ENCODE measurements at places on chromosomes 11 and 22. TPM values are rescaled to one million over a fixed set of nuclear protein-coding genes. Genes with fewer than 3 reads are reported as not detected.

DNA sequence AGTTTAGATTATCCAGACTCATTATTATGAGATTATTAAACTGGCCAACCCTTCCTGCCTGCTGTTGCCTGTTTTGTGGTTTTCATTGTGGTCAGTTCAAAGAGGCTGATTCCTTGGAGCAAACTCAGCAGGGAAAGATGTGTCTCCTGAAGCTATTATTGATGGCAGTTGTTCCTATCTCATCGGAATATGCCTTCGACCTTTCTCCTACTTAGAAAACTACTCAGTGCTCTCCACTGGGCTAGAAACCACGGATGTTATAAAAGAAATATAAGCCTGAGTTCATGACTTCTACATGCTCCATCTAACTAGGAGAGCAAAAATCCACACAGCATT, 80.2 kb upstream of the NAV2 start:
- peak; percentile 41 for DNase-seq

Gene DCHS1
- total RNA-seq = 33.7 TPM

DNA sequence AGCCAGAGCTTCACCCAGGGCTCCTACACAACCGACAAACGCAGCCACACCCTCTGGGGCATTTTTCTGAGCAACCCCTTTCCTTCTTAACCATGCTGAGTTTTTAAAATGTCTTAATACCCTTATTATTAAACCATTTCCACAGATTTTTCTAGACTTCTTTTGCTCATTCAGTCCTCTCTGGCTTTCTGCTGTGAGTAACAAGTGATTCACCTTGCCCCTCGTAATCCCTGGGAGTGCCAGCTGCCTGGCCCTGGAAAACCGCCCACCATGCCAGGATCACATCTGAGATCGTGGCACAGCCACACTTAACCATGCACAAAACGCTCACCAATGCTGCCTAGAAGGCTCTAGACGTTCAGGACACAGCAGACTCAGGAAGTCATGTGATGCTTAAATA, 25.4 kb downstream of the YPEL1 start:
- no peak for DNase-seq

Gene PRRG4
- total RNA-seq = under 0.01 TPM

GRCh38 chr22:49599039-49599438, 228.6 kb downstream of the BRD1 start:
- no peak for DNase-seq

- DNase-seq = peak; percentile 34
Observed at GRCh38 chr11:86735451-86736290, 63.3 kb upstream of the ME3 start.

GRCh38 chr22:37043828-37044538, 7.6 kb upstream of the KCTD17 start:
- peak; percentile 58 for DNase-seq

Gene OR8D1
- total RNA-seq = 0.32 TPM

GRCh38 chr11:3809624-3809928, 1.2 kb downstream of the PGAP2 start:
- DNase-seq = no peak

- peak; percentile 6 for DNase-seq
Observed at GRCh38 chr11:132312701-132313111, 942.3 kb downstream of the NTM start.

Gene SPA17
- 12.1 TPM for total RNA-seq

Gene UBE4A
- 50.3 TPM for total RNA-seq

DNA sequence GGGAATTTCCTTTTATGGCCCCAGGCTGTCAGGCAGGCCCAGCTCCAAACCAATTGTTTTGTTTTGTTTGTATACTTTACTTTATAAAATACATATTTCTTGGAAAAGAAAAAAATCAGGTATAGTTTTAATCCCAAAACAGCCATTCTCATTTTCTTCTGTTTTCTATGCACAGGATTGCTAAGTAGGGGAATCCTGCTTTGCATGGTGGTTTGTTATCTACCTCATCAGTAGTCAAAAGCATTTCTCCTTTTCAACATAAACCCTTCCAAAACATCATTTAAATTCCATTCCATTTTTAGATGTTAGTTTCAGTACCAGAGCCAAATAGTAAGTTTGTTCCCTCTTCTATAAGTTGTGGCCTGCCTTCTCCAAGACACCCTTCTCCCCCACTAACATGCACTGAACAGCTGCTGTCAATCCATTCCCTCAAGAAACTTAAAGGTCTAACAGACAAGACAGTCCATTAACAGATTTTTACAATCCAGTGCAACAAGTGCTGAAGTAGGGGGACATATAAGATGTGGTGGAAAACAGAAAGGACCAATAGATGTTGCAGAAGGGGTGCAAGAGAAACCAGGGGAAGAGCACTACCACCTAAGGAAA, 3.7 kb downstream of the ILK start:
- DNase-seq = no peak

Gene RPS25
- total RNA-seq = 914 TPM

Gene SAA2
- total RNA-seq = 0.43 TPM

GRCh38 chr11:76151556-76152085, 54.7 kb downstream of the WNT11 start:
- DNase-seq = no peak

Measured in fibroblast of villous mesenchyme (primary cell).